Activated CD4-positive, alpha-beta T cell treated with anti-CD3 and anti-CD28 coated beads, Interleukin-2, amount 50 U/mL, for 1 hour (primary cell): ENCODE measurements at places on chromosomes 3 and 15.

DNA sequence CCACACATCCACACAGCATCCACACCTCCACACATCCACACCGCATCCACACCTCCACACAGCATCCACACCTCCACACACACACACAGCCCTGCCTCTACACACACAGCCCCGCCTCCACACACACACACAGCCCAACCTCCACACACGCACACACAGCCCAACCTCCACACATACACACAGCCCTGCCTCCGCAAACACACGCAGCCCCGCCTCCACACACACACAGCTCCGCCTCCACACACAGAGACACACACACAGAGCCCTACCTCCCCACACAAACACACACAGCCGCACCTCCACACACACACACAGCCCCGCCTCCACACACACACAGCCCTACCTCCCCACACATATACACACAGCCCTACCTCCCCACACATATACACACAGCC, 4.7 kb downstream of the MESP1 start:
- no peak for DNase-seq

- no peak for DNase-seq
Observed at GRCh38 chr15:75203017-75203907, 1.6 kb downstream of the C15orf39 start.

DNA sequence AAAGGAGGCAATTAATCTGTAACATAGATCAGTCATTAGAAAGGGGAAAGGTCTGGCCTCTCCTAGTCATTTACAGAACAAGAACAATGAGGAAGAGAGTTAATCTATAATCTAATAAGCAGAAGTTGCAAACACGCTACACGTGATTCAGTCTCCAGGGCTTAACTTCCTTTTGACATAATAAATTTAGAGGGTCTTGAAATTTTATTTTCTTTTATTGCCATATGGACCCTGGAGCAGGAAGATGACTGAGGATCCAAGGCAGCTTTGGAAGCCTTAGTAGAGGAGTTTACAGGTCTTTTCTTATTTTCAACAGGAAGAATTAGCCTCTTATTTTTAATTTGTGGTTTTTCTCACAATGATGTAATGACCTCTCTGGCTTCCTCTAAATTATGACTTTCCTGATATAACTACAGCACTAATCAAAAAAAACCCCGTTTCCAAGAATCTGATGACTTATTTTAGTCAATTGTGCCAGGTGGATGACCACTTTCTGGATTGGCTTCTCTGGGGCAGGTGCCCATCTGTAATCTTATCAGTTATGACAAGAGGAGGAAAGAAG, 32.2 kb downstream of the ADGRG7 start:
- no peak for DNase-seq

DNA sequence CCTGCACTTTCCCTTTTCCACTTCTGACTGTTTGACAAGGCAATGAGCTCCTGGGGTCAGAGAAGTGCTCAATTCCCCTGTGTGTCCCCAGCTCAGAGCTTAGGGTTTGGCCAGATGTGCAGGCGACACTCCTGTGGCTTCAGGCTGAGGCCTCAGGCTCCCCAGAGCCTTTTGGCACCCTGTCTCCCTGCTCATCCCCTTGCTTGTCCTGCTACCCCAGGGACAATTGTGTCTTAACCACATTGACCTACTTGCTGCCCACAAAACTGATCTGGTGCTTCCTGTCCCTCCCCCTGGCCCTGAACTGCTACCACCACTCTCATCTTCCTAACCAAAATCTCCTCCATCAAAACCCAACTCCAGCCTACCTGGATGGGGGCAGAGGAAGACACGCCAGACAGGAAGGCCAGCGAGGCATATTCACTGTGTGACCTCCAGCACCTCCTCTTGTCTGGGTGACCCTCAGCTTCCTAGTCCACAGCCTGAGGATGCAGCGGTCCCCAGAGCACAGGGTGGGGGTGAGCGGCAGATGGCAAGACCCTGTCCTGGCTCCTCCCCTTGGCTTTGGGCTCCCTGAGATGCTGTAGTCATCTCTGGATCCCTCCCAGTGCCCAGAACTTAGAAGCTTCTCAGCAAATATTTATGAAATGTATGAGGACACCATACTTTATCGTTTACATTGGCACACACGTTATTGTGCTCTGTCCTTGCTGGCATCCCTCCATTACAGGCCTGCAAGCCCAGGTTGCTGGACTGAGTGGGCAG, 98.9 kb upstream of the SLC6A6 start:
- no peak for DNase-seq

DNA sequence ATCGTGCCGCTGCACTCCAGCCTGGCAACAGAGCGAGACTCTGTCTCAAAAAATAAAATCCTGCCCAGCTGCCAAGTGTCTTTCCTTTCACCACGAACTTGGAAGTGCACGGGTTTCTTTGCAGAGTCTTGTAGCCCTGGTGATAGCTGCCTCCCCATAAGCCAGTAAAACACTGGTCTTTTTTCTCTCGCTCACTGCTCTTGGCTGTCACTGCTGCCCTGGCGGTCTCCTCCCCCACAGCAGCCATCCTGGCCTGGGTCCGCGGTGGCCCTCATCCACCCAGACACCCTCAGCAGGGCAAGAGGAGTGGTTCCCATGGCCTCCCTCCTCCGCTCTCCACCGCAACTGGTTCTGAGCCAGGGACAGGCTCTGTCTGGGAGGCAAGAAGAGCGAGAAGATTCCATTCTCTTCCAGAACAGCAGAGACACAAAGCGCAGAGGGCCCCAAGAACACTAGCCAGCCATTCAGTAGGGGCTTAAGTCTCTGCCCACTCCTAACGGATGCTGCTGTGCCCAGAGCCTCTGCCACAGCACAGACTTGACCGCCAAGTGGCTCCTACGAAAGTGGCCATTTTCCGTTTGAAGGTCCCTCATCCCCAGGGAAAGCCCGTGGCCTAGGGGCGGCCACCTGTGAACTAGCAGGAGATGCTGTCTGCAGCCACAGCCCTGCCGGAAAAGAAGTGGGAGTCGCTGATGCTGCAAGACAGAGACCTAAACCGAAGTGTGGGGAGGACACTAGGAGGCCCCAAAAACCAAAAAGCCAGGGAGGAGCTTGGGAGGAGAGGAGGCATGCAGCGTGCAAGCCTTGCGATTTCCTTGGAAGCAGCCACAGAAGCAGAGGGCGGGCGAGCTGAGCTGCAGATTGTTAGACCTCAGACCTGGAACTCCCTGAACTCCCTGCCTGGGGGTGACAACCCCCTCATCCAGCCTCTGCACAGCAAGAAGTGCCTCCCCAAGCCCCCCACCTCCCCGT, 44.1 kb downstream of the KLHL25 start:
- no peak for DNase-seq

- DNase-seq: no peak
Observed at GRCh38 chr3:52730681-52731080, 24.8 kb downstream of the SPCS1 start.

- peak; percentile 13 for DNase-seq
Observed at GRCh38 chr15:63833021-63833696, 589 bp downstream of the HERC1 start.

- DNase-seq: no peak
Observed at GRCh38 chr3:143991713-143992112, 20.1 kb downstream of the DIPK2A start.

DNA sequence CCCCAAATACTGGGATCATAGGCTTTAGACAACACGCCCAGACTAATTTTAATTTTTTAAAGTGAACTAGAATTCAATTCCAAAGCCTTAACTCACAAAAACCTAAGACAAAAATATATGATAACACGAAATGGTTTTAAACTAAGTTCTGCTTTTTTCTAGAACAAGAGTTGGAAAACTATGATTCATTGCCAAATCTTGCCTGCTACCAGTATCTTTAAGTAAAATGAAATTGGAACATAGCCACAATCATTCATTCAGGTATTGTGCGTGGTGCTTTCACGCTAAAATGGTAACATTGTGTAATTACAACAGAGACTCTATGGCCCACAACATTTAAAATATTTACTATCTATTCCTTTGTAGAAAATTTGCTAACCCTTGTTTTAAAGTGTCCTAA, 488.0 kb upstream of the ZNF385D start:
- DNase-seq: no peak

DNA sequence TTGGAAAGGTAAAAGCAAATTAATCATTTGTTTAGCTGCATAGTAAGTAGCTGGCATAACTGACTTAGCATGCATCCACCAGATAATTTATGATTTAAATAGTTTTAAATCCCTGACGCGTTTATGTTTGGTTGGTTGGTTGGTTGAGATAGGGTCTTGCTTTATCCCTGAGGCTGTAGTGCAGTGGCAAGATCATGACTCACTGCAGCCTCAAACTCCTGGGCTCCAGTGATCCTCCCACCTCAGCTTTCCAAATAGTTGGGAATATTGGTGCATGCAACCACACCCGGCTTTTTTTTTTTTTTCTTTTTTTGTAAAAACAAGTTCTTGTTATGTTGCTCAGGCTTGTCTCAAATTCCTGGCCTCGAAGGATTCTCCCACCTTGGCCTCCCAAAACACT, 263.4 kb downstream of the MCTP2 start:
- no peak for DNase-seq

DNA sequence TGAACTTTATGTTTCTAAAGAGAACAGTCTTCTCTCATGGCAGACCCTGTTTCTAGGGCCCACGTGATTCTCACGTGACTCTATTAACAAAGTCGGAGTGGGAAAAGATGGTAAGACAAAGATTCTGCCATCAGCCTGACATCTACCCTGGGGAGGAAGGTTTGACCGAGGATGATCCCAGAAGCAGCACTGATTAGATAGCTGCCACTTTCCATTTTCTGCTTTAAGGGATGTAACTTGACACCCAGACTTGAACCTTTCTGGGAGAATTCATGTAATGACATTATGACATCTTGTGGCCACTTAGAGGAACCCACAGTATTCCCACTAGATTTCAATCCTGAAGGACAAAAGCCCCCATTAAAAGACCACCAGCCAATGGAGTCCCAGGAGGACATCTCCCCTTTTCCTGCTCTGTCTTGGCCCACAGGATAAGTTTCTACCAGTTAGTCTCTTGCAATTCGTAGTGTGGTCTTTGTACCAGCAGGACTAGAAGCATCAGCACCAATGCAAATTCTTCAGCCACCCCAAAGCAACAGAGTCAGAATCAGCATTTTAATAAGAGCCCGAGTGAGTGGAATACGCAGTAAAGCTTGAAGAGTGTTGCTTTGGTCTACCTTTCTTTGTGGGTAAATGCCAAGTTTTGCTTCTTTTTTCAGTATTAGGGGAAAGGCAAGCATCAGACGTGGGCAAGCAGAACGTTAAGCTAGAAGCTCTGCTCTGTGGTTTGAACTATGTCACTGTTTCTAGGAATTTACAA, 480.5 kb upstream of the PROK2 start:
- no peak for DNase-seq

DNA sequence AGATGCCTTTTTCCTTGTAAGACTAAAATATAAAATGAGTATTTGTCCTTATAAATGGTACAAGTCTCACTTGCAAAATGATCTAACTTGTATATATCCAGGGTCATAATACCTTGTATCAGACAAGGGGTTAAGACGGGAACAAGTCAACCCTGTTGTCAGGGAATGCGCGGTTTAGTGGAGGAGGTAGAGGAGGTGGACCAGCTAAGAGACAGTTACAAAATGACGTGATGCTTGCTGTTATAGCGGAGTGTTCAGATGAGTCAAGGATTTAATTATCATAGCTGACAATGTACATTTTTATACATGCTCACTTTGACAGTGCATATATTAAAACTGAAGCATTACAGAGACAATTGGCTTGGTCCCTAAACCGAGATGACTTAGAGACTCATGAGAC, 26.8 kb upstream of the KLHL25 start:
- DNase-seq: no peak

DNA sequence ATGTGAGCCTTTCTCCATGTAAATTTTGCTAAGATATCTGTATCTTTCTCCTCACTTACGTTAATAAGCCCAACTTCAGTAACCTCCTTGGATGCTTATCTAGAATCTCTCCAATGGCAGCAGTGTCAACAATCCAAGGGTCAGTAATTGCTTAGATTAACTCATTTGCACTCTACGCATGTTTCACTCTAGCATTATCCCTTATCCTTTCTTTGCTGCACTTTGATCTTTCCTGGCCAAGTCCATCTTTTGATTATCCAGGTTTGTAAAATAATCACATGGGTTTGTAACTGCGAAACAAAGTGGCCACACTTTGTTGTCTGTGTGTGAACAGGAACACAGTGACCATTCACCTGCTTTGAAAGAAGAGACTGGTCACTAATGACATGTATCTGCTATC, 577.6 kb downstream of the RSL24D1 start:
- no peak for DNase-seq

DNA sequence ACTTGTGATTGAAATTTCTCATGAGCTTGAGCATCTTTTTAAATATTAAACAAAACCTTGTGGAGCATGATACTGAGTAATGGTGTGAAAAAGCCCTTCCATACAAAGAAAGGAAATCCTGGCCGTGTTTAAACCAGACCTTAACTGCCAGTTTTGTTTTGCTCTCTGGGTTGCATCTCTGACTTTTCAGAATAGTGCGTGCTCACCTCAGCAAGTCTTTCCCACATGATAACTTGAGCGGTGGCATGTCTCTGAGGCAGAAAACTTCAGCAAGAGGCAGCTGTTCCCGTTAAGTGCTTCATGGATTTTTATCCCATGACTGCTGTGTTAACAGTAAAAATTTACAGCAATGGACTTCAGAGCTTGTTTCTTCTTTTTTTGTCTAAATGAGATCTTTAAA, 393.3 kb downstream of the FEZF2 start:
- no peak for DNase-seq

- DNase-seq: no peak
Observed at GRCh38 chr3:25397150-25397549, 30.9 kb upstream of the RARB start.

DNA sequence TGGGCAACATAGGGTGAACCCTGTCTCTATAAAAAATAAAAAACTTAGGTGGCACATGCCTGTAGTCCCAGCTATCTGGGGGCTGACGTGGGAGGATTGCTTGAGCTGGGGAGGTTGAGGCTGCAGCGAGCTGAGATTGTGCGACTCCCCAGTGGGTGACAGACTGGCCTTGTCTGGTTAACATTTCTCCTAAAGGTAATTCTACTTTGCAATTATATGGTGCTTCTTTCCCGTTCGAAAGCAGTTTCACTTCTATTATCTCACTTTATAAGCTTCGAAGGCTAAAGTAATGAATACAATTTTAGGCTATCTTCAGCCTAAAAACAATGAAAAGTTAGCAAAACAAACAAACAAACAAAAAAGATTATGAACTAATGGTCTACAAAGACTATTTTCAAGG, 35.3 kb downstream of the COMMD2 start:
- DNase-seq: no peak

- DNase-seq: no peak
Observed at GRCh38 chr3:67691207-67691606, 36.8 kb upstream of the SUCLG2 start.

GRCh38 chr15:100726421-100727190, 124.2 kb downstream of the ASB7 start:
- DNase-seq: no peak

GRCh38 chr15:78131295-78132061, at the start of gene CIB2:
CIB2 (minus strand) TSS chr15:78131445; CDS start chr15:78131215, 230 bp downstream.
- DNase-seq: peak; percentile 65

GRCh38 chr3:94525043-94525442, 462.2 kb downstream of the NSUN3 start:
- no peak for DNase-seq

- DNase-seq: no peak
Observed at GRCh38 chr15:57647791-57648130, 56.1 kb downstream of the MYZAP start.
